ENCODE measurements at places on chromosomes 2 and 18.
A peak's percentile ranks its signal among the peaks of the same experiment; 100 is the strongest.

DNA sequence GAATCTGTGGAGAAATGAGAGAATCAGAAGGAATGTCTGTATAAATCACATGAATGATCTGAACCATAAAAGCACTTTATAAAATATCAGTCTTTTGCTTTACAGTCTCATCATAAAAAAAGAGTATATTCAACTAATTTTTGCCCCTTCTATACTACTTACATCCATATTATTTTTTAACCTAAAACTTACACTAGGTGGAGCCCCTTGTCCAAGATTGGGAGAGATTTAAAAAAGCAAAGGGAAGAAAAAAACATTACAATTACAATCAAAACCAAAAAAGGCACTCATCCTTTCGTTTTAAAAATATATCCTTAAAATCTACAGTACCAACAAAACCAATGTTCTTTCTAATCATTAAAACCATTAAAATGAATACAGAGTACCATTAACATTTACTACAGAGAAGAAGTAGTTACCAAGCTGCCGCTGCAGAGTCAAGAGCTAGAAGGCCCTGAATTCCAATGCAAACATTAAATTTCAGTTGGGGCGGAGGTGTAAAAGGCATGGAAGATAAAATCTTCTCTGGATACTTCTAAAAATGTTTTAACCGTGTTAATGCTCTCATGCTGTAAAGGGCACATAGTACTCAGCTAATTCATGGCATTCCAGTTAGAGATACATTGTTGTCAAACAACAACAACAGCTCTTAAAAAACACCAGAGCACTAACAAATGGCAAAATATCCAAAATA lies 56.7 kb upstream of the EPB41L3 start:
- no peak for DNase-seq

- peak; percentile 36 for DNase-seq
These were observed 58.2 kb downstream of the KLHL14 start for GRCh38 chr18:32714571-32715148.

DNA sequence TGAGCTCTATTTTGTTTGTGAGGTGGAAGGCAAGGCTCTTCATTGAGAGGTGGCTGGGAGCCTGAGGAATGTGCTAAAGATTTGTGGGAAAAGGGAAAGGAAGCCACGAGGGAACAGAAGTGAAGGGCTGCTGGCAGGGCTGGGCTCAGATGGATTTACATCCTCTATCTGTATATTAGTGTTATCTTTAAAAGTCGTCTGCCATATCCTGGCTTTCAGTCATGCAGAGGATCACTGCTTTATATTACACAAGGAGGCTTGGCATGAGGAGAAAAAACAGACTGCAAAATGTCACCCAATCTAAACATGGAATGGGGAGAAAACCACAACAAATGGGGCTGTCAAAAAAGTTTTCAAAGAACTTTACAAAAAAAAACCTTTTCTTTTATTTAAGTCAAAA lies 434.4 kb downstream of the HRH4 start:
- no peak for DNase-seq

GRCh38 chr2:204223046-204223445 lies 286.5 kb downstream of the ICOS start:
- DNase-seq = no peak

DNA sequence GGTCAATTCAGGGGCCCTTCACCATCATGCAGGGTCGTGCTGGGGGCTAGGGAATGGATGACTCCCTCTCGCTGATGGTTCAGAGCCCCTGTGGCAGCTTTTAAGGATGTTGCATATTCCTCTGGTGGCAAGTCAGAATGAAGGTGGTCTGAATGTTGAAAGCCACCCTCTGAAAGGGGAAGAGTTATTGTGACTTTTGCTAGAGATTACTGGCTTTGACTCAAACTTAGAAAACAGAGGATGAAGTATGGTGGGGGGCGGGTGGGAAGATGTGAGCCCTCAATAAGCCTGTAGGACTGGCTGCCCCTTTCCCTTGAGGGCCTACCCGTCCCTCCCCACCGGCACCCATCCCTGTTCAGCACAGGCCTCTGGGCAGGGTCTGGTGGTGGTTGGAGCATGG lies 23.2 kb downstream of the MC2R start:
- no peak for DNase-seq

DNA sequence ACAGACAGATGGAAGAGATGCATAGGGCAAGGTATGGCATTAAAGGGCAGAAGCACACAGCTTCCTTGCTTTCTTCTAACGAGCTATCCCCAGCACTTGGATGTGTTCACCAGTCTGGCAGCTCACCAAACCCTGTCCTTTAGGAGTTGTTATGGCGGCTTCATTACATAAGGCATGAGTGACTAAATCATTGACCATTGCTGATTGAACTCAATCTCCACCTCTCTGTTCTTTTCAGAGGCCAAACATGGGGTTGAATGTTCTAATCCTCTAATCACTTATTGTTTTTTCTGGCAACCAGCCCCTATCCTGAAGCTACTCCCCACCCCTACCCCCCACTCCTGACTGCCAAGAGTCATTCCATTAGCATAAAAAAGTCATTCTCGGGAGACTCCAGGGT lies 301.8 kb downstream of the XIRP2 start:
- DNase-seq = no peak

- no peak for DNase-seq
These were observed 91.5 kb upstream of the MYT1L start for GRCh38 chr2:2422621-2423020.

DNA sequence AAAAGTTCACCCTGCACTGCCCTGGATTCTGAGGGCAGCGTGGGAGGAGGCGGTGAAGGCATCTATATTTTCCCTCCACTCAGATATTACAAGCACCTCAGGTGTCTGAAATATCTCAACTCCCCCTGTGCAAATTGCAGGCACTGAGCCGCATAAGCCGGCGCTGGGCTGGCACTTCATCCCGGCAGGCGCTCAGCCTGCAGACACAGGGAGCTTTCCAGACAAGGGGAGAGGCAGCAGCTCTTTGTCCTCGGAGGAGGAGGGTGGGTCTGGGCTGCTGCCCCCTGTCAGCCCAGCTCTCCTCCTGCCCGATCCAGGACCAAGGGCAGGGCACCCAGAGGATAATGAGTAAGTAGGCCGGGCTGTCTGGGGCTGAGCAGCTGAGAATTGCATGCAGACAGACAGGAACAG lies 189.3 kb upstream of the MYT1L start:
- DNase-seq = no peak

GRCh38 chr2:105895990-105896764 lies 151.5 kb downstream of the NCK2 start:
- no peak for DNase-seq

DNA sequence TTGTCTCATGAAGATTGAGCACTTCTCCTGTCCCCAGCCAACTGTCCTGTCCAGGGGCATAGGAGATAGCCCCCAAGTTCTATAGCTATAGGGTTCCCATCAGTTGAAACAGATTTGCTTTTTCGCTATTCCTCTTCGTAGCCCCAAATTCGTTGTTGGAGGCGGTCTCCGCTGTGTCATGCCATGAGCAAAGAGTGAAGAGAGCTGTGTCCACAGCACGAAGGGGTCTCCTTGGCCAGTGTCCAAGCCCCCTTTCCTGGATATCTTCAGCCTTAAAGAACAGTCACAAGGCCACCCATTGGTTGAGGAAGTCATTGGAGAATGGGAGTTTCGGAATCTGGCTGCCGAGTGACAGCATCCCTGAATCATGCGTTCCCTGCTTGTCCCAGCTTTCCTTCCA lies 21.0 kb downstream of the IGFBP5 start:
- no peak for DNase-seq

GRCh38 chr18:41128126-41128525 lies 826.9 kb upstream of the PIK3C3 start:
- no peak for DNase-seq
